ENCODE measurements at places on chromosomes 2 and 18.

DNA sequence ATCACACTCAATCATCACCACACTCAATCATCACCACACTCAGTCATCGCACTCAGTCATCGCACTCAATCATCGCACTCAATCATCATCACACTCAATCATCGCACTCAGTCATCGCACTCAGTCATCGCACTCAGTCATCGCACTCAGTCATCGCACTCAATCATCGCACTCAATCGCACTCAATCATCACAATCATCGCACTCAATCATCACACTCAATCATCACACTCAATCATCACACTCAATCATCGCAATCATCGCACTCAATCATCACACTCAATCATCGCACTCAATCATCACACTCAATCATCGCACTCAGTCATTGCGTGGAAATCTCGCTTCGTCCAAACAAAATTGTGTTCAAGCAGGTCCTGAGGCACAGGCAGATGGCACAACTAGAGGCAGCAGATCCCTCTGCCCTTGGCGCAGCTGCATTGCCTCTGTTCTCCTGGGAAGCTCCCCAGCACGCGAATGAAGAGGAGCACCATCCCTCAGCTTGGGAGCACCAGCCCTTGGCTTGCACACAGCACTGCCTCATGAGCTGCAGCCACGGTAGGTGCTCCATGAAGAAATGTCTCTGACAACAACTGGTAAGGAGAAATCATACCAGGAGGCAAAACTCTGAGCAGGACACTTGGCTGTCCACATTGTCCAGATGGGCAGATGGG is 108.1 kb downstream of the EIPR1 start:
- no peak for DNase-seq

DNA sequence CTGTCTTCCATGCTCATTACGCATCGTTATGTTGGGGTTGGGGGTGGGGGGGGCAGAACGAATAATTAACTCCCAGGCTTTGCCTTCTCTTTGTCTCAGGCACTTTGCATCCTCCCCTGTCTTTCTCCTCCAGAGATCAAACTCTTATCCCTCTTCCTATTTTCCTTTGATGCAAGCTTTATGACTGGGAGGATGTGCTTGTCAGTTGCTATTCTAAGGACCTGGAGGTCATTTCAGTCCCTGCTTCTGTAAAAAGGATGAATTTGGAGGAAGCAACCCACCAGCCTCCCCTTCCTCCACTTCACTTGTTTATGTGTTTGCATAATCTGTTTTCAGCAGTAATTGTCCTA is 87.5 kb downstream of the ZCCHC2 start:
- DNase-seq, result no peak

- DNase-seq, result no peak
Measured at GRCh38 chr2:169464882-169465281, 14.4 kb upstream of the BBS5 start.

GRCh38 chr2:128342550-128342949 is 23.9 kb upstream of the HS6ST1 start:
- DNase-seq, result no peak

- peak; percentile 76 for DNase-seq
Measured at GRCh38 chr2:100752628-100753333, 67.2 kb upstream of the NPAS2 start.

- no peak for DNase-seq
Measured at GRCh38 chr2:128662051-128662471, 343.4 kb upstream of the HS6ST1 start.

DNA sequence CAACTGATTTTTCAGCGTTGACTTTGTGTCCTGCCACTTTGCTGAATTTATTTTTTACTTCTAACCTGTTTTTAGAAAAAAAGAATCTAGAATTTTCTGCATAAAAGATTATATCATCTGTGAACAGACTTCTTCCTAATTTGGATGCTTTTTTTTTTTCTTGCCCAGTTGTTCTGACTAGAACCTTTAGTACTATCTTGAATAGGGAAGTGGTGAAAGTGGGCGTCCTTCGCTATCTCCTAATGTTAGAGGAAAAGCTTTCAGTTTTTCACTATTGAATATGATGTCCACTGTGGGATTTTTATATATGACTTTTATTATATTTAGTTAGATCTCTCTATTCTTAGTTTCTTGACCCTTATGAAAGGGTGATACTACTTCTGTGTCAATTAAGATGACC is 25.7 kb upstream of the KCNJ13 start:
- DNase-seq, result no peak
